ENCODE measurements at places on chromosomes 11 and 22. TPM values are rescaled to one million over a fixed set of nuclear protein-coding genes. Genes with fewer than 3 reads are reported as not detected.

- no peak overlapping the region for H3K27ac ChIP-seq
- H3K36me3 ChIP-seq: no peaks in the 10 kb centered on the region
- no peak overlapping the region for H3K4me3 ChIP-seq
- no peak for DNase-seq
- peaks cover 2% of the 10 kb centered on the region for H3K4me1 ChIP-seq
Measured at GRCh38 chr11:13126430-13126829, 117.3 kb downstream of the RASSF10 start.

- H3K27me3 ChIP-seq: peaks cover 4% of the 10 kb centered on the region
- peaks cover 2% of the 10 kb centered on the region for H3K4me1 ChIP-seq
- DNase-seq: peak; percentile 23
- no peaks in the 10 kb centered on the region for H3K36me3 ChIP-seq
- no peak overlapping the region for H3K27ac ChIP-seq
- H3K4me3 ChIP-seq: no peak overlapping the region
Measured at GRCh38 chr11:112555491-112556364, 295.1 kb upstream of the PLET1 start.

DNA sequence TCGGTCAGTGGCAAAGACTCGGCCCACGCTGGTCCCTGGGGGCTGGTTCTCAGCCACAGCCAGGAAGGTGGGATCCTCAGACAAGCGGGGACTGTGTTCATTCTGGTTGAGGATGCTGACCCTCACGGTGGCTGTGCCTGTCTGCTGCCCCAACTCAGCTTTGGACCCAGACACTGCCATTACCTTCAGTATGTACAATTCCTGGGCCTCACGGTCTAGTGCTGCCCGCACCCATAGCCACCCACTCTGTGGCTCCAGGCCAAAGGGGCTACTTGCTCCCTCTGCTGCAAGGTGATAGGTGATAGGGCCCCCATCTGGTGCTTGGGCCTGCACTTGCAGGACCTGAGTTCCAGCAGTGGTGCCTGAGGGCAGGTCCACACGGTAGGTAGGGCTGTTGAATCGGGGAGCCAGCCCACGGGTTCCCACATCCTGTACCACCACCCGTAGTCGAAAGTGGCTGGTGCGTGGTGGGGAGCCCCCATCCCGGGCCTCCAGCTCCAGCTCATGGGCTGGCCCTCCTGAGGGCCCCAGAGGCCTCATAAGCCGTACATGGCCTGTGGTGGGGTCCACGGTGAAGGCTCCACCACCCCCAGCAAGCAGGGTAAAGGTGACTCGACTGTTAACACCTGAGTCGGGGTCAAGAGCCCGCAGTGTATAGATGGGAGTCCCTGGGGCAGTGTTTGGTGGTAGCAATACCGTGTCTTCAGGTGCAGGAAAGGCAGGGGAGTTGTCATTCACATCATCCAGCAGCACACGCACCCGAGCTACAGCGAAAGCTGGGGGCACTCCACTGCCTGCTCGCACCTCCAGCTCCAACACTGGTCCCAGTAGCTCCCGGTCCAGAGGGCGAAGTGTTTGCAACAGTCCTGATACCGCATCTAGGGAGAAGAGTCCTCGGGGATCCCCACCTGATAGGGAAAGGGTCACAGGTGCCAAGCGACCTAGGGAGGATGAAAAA is 13.2 kb upstream of the TPP1 start:
- no peak overlapping the region for H3K4me3 ChIP-seq
- peaks cover 8% of the 10 kb centered on the region for H3K4me1 ChIP-seq
- H3K36me3 ChIP-seq: no peaks in the 10 kb centered on the region

- no peaks in the 10 kb centered on the region for H3K4me1 ChIP-seq
- no peaks in the 10 kb centered on the region for H3K27me3 ChIP-seq
- H3K36me3 ChIP-seq: no peaks in the 10 kb centered on the region
- no peak overlapping the region for H3K4me3 ChIP-seq
- no peak overlapping the region for H3K27ac ChIP-seq
Measured at GRCh38 chr11:79049741-79050179, 391.1 kb downstream of the TENM4 start.

DNA sequence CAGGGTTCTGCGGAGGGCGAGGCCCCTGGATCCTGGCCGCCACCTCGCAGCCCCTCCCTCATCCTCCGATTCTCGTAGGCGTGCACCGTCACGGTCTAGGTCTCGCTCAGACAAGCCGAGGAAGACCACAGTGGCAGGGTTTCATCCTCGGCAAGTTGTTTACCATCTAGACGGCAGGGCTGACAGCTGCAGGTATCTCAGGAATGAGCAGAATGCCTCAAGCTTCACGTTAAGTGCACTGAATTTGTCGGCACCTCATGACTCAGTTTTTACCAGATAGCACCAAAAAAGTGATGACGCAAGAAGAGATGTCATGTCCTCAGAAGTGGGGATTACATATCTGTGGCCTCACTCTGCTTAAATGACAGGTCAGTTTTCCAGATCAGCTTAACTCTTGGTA is 35.1 kb downstream of the WT1 start:
- no peaks in the 10 kb centered on the region for H3K36me3 ChIP-seq
- DNase-seq: no peak
- no peak overlapping the region for H3K4me3 ChIP-seq

- DNase-seq: no peak
- peaks cover 6% of the 10 kb centered on the region for H3K27me3 ChIP-seq
- no peaks in the 10 kb centered on the region for H3K36me3 ChIP-seq
Measured at GRCh38 chr11:70721006-70721405, 322.7 kb downstream of the CTTN start.

DNA sequence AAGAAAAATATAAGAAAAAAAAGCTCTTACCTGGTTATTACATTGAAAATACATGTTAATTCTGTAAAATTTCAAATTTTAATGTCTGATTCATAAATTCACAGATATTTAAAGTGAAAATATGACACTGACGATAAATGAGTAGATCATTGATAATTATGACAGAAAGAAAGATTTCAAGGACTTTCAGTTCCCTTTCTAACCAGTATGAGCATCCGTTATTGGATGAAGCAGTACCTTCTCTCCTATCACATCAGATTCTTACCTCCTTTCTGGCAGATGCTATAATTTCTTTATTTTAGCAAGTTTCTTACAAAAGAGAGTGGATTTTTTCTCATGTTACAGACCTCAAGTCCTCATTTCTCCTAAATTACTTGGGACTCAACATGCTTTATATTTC is 847.3 kb downstream of the JRKL start:
- H3K27me3 ChIP-seq: no peaks in the 10 kb centered on the region
- no peak overlapping the region for H3K27ac ChIP-seq
- no peak for DNase-seq
- H3K4me1 ChIP-seq: no peaks in the 10 kb centered on the region

The FAM227A gene
- not detected for polyA plus RNA-seq

DNA sequence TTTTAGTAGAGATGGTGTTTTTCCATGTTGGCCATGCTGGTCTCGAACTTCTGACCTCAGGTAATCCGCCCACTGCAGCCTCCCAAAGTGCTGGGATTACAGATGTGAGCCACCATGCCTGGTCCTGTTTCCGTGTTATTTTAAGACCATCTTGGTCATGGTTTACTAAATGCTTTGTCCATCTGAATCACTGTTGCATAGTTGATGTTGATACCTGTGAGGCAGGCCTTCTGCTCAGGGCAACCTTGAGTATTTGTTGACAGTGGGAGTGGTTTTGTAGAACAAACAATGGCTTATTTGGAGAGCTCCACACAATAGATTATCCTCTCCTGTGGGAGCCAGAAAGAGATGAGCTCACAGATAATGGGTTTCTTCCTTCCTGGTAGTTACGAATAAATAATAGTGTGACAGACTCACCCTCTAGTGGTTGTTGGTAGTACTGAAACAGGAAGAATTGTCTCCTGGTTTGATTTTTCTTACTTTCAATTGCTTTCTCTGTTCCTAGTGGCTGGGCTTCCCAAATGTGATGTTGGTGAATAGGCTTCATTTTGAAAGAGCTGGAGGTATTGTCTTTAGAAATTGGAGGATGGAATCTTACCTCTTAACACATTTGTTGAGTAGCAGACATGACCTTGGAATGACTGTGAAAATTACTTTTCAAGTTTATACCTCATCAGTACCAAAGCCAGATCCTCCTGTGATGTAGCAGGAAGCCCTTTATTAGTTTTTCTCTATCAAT is 39.0 kb downstream of the CTNND1 start:
- H3K27me3 ChIP-seq: no peaks in the 10 kb centered on the region
- peak; percentile 59 for DNase-seq
- H3K4me1 ChIP-seq: peaks cover 11% of the 10 kb centered on the region
- H3K4me3 ChIP-seq: no peak overlapping the region
- peaks cover 10% of the 10 kb centered on the region for H3K36me3 ChIP-seq

GRCh38 chr11:113222241-113222640 is 92.1 kb upstream of the TTC12 start:
- H3K27me3 ChIP-seq: peaks cover 2% of the 10 kb centered on the region
- DNase-seq: no peak
- no peaks in the 10 kb centered on the region for H3K4me1 ChIP-seq
- no peak overlapping the region for H3K27ac ChIP-seq
- H3K4me3 ChIP-seq: no peak overlapping the region
- H3K36me3 ChIP-seq: peaks cover 72% of the 10 kb centered on the region

GRCh38 chr22:24727218-24727851 is 47.2 kb downstream of the PIWIL3 start:
- H3K4me1 ChIP-seq: no peaks in the 10 kb centered on the region
- H3K27me3 ChIP-seq: peaks cover 2% of the 10 kb centered on the region
- H3K27ac ChIP-seq: no peak overlapping the region
- no peak overlapping the region for H3K4me3 ChIP-seq

GRCh38 chr11:70951139-70951804 is 301.1 kb downstream of the SHANK2 start:
- DNase-seq: no peak
- H3K4me3 ChIP-seq: no peak overlapping the region

DNA sequence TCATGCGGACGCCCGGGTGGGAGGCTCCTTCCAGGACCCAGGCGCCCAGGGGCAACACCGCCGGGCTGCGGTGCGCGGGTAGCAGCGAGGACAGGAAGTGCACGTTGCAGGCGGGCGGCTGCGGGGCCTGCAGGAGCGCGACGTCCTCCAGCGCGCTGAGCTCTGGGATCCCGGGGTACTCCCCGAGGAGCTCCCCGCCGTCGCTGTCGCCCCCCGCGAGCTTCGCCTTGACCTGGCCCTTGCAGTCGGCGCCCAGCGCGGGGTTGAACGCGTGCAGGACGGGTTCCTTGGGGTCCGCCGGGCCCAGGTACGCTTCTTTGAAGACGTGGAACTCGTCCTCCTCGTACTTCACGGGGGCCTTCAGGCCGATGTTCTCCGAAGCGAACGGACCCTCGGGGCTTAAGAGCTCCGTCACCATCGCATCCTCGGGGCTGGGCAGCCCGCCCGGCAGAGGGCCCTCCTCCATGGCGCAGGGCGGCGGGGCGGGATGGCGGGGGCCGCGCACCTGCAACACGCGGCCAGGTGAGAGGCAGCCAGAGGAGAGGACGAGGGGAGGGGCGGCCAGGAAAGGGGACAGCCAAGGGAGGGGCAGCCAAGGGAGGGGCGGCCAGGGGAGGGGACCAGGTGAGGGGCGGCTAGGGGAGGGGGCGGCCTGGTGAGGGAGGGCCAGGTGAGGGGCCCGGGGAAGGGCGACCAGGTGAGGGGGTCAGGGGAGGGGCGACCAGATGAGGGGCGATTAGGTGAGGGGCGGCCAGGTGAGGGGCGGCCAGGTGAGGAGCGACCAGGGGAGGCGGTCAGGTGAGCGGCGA is 921 bp downstream of the TESMIN start:
- H3K36me3 ChIP-seq: peaks cover 10% of the 10 kb centered on the region
- H3K4me1 ChIP-seq: peaks cover 20% of the 10 kb centered on the region
- H3K27ac ChIP-seq: no peak overlapping the region

DNA sequence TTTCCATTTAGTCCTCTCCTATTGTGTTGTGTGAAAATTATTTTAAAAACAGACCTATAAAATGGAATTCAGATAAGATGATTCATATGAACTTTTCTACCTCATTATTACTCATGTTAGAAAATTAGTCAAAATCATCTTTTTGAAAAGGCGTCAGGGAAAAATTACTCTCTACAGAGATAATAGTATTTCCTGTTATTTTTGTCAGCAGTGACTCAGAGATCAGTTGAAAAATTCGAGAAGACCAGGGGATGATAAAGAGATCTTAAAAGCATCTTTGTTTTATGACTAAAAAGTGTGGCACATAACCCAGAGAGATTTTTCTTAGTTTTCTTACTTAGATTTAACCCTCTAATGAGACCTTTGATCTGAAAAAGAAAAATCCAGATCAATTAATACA is 157.9 kb upstream of the CARD18 start:
- H3K27ac ChIP-seq: no peak overlapping the region
- no peaks in the 10 kb centered on the region for H3K4me1 ChIP-seq
- H3K36me3 ChIP-seq: no peaks in the 10 kb centered on the region
- no peak overlapping the region for H3K4me3 ChIP-seq
- H3K27me3 ChIP-seq: no peaks in the 10 kb centered on the region
- DNase-seq: no peak

The KRTAP5-2 gene
- polyA plus RNA-seq: not detected

DNA sequence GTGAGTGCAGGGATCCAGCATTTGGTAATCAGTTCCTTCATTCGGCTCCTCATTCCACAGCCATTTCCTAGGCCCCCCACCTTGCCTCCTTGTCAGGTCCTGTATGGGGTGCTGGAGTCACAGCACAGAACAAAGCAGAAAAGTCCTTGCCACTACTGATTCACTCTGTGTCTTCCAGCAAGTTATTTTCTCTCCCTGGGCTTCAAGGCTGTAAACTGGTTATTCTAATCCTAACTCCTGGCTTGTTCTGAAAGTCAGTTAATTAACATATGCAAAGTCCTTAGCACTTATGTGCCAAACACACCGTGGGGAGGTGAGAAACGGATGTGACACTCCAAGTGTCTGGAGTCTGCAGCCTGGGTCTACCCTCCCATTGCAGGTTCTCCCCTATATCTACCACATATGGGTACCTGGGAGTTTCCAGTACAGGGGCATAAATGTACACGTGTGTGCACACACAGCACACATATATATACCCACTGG is 30.6 kb upstream of the PDE2A start:
- peak overlapping the region; percentile 57 for H3K27ac ChIP-seq
- no peak for DNase-seq
- H3K4me1 ChIP-seq: peaks cover 12% of the 10 kb centered on the region
- H3K36me3 ChIP-seq: peaks cover 3% of the 10 kb centered on the region
- H3K27me3 ChIP-seq: peaks cover 8% of the 10 kb centered on the region

GRCh38 chr11:75306529-75306928 is 44.9 kb downstream of the ARRB1 start:
- H3K27ac ChIP-seq: no peak overlapping the region
- H3K4me1 ChIP-seq: peaks cover 86% of the 10 kb centered on the region
- H3K4me3 ChIP-seq: no peak overlapping the region
- H3K27me3 ChIP-seq: peaks cover 2% of the 10 kb centered on the region
- no peak for DNase-seq

- H3K4me1 ChIP-seq: no peaks in the 10 kb centered on the region
- no peak overlapping the region for H3K4me3 ChIP-seq
- no peaks in the 10 kb centered on the region for H3K36me3 ChIP-seq
- no peak for DNase-seq
- H3K27me3 ChIP-seq: no peaks in the 10 kb centered on the region
- H3K27ac ChIP-seq: no peak overlapping the region
Measured at GRCh38 chr11:122311216-122311755, 195.3 kb upstream of the BLID start.
